ENCODE measurements at places on chromosomes 12 and 14. TPM values are rescaled to one million over a fixed set of nuclear protein-coding genes. Genes with fewer than 3 reads are reported as not detected.

SMCO2 gene
- total RNA-seq = not detected

ZC3H10 gene
- total RNA-seq = 2.2 TPM

CHPT1 gene
- total RNA-seq = 35.1 TPM

PRB2 gene
- not detected for total RNA-seq

ZC2HC1C gene
- 2.5 TPM for total RNA-seq

CKAP4 gene
- 227 TPM for total RNA-seq

B4GALNT1 gene
- total RNA-seq = 0.17 TPM

ESR2 gene
- total RNA-seq = not detected

CCDC197 gene
- not detected for total RNA-seq

GRIP1 gene
- not detected for total RNA-seq

CLEC9A gene
- not detected for total RNA-seq

PTHLH gene
- 0.35 TPM for total RNA-seq

GPRC5D gene
- not detected for total RNA-seq

CBX5 gene
- total RNA-seq = 25.4 TPM

SIX6 gene
- not detected for total RNA-seq

OTUB2 gene
- total RNA-seq = 2.6 TPM

GPR137C gene
- total RNA-seq = 0.58 TPM

FGF6 gene
- total RNA-seq = not detected

FGFR1OP2 gene
- total RNA-seq = 39.3 TPM
